Pulmonary artery endothelial cell (primary cell): ENCODE measurements at places on chromosomes 5 and 9.

GRCh38 chr5:4653475-4653874 lies 486.7 kb upstream of the ADAMTS16 start:
- no peak for DNase-seq

GRCh38 chr5:42109006-42109572 lies 184.0 kb downstream of the FBXO4 start:
- no peak for DNase-seq

GRCh38 chr5:66417781-66418180 lies 178.4 kb upstream of the MAST4 start:
- DNase-seq, result no peak

DNA sequence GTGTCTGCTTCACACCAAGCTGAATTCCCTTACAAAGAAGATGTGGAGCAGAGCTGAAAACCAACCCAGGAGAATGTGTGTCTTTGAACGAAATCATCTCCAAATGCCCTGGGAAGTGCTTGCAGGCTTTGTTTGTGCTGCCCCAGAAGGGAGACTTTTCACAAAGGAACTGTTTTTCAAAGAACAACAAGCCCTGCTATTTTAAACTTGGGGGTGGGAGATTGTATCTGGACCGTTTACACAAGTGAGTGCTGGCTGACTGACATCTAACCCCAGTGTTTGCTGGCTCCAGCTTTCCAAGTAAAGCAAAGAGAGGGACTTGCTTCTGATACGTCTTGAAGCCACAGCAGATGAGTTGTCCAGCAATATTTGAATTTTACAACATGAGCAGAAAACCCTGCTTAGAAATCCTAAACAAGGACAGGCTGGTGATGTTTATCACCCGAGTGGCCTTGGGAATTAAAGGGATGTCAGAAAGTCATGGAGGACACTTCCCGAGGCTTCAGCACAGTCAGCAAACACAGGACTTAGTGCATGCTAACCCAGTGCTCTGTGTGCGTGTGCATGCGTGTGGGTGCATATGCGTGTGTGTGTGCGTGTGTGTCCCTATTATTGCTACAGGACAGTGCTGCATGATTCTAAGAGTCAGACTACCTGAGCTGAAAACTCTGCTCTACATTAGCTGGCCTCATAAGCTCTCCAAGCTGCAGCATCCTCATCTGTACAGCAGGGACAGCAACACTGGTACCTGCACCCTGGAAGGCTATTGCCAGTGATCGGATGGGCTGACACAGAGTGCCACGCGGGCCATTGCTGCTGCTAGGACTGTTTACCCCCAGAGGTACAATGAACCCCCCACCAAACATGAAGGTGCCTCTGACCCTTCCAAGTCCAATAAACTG lies 1.4 kb downstream of the ADAMTS12 start:
- no peak for DNase-seq

DNA sequence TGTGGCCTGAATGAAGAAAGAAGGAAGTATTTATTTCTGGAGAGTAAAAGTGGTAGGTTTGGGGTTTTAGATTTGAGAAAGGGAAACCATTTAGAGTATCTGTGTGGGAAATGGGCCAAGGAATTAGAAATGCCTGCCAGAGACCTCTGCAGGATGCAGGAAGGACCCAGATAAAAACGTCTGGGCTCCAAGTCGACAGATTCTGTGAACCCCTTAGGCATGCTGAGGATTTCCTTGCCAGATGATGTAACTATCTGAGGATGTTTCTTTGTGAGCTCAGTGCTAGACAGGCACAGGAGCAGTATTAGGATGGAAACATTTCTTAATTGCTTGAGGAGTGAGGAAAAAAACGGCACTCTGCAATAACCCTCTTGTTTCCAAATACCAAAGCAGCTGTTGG lies 251.8 kb upstream of the DMRT1 start:
- DNase-seq, result peak; percentile 52

DNA sequence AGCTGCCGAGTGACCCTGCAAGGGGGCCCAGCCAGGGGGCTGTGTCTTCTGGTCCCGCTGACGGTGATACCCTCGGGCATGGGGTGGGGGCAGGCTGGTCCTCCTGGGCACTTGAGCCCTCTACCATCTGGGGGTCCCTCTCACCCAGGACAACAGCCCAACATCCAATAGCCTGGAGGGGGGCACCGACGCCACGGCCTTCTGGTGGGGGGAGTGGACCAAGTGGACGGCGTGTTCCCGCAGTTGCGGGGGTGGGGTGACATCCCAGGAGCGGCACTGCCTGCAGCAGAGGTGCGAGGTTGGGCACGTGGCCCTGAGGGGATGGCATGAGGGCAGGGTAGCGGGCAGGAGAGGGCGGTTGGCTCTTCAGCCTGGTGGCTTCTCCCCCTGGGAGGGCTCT lies 2.8 kb downstream of the ADAMTSL2 start:
- no peak for DNase-seq

GRCh38 chr9:18184401-18184800 lies 289.6 kb upstream of the ADAMTSL1 start:
- no peak for DNase-seq

DNA sequence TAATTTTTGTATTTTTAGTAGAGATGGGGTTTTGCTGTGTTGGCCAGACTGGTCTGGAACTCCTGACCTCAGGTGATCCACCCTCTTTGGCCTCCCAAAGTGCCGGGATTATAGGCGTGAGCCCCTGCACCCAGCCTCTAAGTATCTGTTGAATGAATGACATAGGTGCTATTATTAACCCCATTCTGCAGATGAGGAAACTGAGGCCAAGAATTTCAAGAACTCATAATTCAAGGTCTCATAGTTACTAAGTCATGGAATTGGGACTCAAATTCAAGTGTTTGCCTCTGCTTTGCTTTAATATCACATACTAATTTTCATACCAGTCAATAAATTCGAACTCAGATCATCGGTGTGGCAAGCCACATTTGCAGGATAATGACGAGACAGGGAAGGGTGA lies 1.9 kb downstream of the KIF20A start:
- DNase-seq, result no peak

DNA sequence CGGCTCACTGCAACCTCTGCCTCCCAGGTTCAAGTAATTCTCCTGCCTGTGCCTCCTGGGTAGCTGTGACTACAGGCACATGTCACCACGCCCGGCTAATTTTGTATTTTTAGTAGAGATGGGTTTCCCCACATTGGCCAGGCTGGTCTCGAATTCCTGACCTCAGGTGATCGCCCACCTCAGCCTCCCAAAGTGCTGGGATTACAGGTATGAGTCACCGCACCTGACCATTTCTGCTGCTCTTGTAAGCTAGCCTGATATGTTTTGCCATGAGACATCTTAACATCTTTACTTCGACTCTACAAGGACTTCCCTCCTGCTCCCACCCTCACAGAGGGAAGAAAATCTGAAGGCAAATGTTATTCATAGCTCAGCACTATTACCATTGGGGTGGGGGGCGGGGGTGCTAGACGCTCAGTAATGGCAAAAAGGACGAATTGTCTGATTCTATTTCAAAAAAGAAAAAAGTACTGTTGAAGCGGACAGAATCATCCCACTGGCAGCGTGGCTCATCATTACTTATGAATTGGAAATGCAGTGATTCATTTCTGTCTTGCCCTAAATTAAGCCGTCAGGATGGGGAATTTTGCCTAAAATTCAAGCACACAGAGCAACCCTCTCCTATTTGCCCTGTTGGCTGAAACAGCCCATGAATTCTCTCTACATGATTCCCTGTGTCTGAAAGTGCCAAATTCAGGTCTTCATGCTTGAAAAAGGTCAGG lies 46.4 kb upstream of the WWC1 start:
- no peak for DNase-seq

DNA sequence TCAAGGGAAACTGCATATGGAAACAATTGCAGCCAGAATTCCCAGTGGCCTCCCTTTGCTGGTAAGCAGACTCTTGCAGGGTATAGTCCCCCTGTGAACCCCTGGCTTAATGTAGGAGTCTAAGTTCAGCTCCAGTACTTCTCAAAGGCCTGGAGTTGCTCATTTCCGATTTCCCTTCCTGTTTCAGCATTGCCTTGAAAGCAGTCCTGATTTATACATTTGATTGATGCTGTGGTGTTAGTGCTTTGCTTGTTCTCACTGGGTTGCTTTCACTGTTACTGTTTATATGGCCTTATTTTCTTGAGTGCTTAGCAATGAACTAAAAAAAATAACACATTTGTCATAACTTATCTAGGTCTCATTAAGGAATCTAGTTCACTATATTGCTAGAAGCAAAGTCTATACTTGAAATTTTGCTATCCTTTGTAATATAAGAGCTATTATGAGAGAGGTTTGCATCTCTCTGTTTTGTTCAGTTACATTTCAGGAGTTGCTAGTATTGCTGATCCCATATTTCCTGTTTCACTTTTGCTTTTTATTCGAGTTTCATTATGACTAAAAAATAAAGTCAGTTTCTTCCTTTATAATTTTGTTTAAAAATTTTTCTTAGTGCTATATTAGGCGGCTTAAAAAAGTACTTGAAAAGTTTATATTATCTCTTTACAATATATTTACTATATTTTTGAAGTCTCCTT lies 122.4 kb upstream of the NMUR2 start:
- DNase-seq, result no peak

GRCh38 chr9:29348999-29349398 lies 1775.7 kb upstream of the C9orf72 start:
- no peak for DNase-seq
